Renal cortical epithelial cell (primary cell): ENCODE measurements at places on chromosomes 5 and 9. TPM values are rescaled to one million over a fixed set of nuclear protein-coding genes. Genes with fewer than 3 reads are reported as not detected.

Gene ELL2
- total RNA-seq: 31.1 and 38.6 TPM in 2 replicates

Gene SAXO1
- total RNA-seq: under 0.01 TPM in 1 of 2 replicates, not detected in the other

Gene GFRA3
- total RNA-seq: not detected in 2 replicates

Gene POLR3G
- total RNA-seq: 2.7 and 10.8 TPM in 2 replicates

Gene NEUROG1
- total RNA-seq: not detected in 2 replicates

Gene ADAMTS13
- 0.52 and 6.0 TPM in 2 replicates for total RNA-seq

Gene FOXD4L5
- 0.17 and 0.20 TPM in 2 replicates for total RNA-seq

Gene DOLK
- total RNA-seq: 20.5 and 24.6 TPM in 2 replicates

Gene ELAVL2
- 0.15 and 1.2 TPM in 2 replicates for total RNA-seq

Gene MAML1
- 4.2 and 14.5 TPM in 2 replicates for total RNA-seq

Gene CDX1
- total RNA-seq: not detected in 2 replicates

Gene SLCO6A1
- 0.10 TPM in 1 of 2 replicates, not detected in the other for total RNA-seq

Gene SPATA24
- 6.6 and 6.9 TPM in 2 replicates for total RNA-seq
